PC-9 (cell line): ENCODE measurements at places on chromosomes 3 and 15. TPM values are rescaled to one million over a fixed set of nuclear protein-coding genes. Genes with fewer than 3 reads are reported as not detected.

The SAMMSON gene
- total RNA-seq = not detected in 2 replicates

- 0 out of 2 replicates have a peak, but pooled peaks cover 6% of the 10 kb centered on the region for H3K27me3 ChIP-seq
- no peak overlapping the region for H3K27ac ChIP-seq
- no peak overlapping the region for H3K4me3 ChIP-seq
- H3K4me1 ChIP-seq = no peaks in the 10 kb centered on the region
- H3K36me3 ChIP-seq = no peaks in the 10 kb centered on the region
These were observed 1.1 kb downstream of the ATP10A start for GRCh38 chr15:25862071-25862471.

- peaks cover 28% of the 10 kb centered on the region for H3K4me1 ChIP-seq
- no peaks in the 10 kb centered on the region for H3K36me3 ChIP-seq
- no peak overlapping the region for H3K4me3 ChIP-seq
- no peak overlapping the region for H3K27ac ChIP-seq
These were observed 30.5 kb downstream of the ALS2CL start for GRCh38 chr3:46662771-46663551.

GRCh38 chr15:38878926-38879325, 314.3 kb upstream of the RASGRP1 start:
- H3K27me3 ChIP-seq = no peaks in the 10 kb centered on the region
- H3K4me3 ChIP-seq = no peak overlapping the region
- no peaks in the 10 kb centered on the region for H3K36me3 ChIP-seq
- H3K4me1 ChIP-seq = no peaks in the 10 kb centered on the region
- peak; percentile 8 for DNase-seq

DNA sequence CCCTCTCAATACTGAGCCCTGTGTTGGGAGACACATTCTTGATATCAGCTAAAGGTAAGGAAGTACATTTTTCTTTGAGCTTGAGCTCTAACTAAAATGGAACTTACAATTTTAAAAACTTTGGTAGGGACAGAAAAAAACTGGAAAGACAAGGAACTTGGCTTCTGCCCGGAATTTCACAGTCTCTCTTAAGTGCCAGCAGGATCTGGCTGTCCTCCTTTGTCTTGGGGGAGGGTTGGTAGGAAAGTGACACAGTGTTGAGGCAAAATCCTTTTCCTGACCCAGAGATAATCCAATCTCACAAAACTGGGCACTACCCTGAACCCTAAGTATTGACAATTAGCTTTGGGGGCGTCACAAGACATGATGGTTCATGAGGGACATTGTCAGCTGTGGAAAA, 45.3 kb downstream of the ZPLD1 start:
- H3K27me3 ChIP-seq = no peaks in the 10 kb centered on the region
- no peak overlapping the region for H3K27ac ChIP-seq
- no peak for DNase-seq
- peaks cover 6% of the 10 kb centered on the region; the same call in 1 of the 2 replicates for H3K4me1 ChIP-seq
- no peak overlapping the region for H3K4me3 ChIP-seq
- H3K36me3 ChIP-seq = no peaks in the 10 kb centered on the region

GRCh38 chr15:35606450-35606779, 60.5 kb upstream of the DPH6 start:
- H3K27me3 ChIP-seq = no peaks in the 10 kb centered on the region
- no peak overlapping the region for H3K4me3 ChIP-seq
- H3K4me1 ChIP-seq = no peaks in the 10 kb centered on the region
- DNase-seq = no peak
- H3K36me3 ChIP-seq = no peaks in the 10 kb centered on the region

DNA sequence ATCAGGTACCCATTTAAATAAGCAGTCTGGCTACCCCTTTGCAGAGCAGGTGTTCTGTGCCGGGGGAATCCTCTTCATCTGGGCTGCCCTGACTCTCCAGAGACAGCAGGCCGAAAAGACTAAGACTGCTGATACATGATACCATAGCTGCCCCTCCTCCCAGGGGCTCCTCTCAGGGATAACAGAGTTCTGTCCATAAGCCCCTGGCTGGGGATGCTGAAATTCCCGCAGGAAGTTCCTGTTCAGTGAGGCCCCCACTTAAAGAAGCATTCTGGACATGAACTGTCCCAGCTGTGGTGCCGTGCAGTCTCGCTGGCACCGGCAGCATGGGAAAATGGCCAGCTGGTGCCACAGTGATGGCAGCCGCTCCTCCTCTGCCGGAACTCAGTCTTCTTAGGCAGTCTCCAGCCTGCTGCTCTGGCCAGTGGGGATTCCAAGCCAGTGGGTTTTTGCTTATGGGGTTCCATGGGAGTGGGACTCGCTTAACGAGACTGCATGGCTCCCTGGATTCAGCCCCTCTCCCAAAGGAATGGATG, 1026.2 kb downstream of the NAALADL2 start:
- H3K36me3 ChIP-seq = no peaks in the 10 kb centered on the region
- H3K27me3 ChIP-seq = no peaks in the 10 kb centered on the region
- DNase-seq = no peak
- H3K27ac ChIP-seq = no peak overlapping the region

GRCh38 chr3:21405671-21406667, 345.0 kb downstream of the ZNF385D start:
- no peaks in the 10 kb centered on the region for H3K27me3 ChIP-seq
- no peak overlapping the region for H3K27ac ChIP-seq
- no peaks in the 10 kb centered on the region for H3K36me3 ChIP-seq
- DNase-seq = no peak
- no peaks in the 10 kb centered on the region for H3K4me1 ChIP-seq
- no peak overlapping the region for H3K4me3 ChIP-seq

- peaks cover 22% of the 10 kb centered on the region for H3K27me3 ChIP-seq
- no peak overlapping the region for H3K27ac ChIP-seq
- H3K4me1 ChIP-seq = no peaks in the 10 kb centered on the region
- H3K36me3 ChIP-seq = no peaks in the 10 kb centered on the region
- H3K4me3 ChIP-seq = no peak overlapping the region
- DNase-seq = peak; percentile 33
These were observed 39.3 kb downstream of the KLHL6 start for GRCh38 chr3:183515968-183516851.

The HDC gene
- total RNA-seq = not detected in 2 replicates

The RPP25 gene
- total RNA-seq = 14.9 and 19.6 TPM in 2 replicates

- no peaks in the 10 kb centered on the region for H3K36me3 ChIP-seq
- H3K4me1 ChIP-seq = no peaks in the 10 kb centered on the region
- H3K27me3 ChIP-seq = no peaks in the 10 kb centered on the region
- H3K27ac ChIP-seq = no peak overlapping the region
- DNase-seq = no peak
These were observed 24.4 kb downstream of the TMEM45A start for GRCh38 chr3:100516838-100517237.
